ENCODE measurements at places on chromosomes 2 and 18.

DNA sequence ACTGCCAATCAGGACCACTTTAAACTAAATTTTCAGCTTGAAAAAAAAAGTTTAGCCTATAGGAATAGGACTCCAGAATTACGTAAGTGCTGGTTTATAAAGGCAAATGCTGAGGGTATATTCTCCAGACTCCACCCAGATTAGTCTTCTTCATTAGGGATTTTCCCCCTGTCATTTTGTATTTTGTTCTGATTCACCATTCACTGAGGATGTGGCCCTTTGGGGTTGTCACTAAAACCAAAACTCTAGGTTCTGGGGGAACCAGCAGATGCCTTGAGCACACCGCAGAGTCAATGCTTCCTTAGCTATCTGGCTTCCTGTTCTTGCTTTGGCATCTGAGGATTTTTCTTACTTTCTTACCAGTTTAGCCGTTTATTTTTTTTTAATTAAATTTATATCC lies 10.5 kb downstream of the SCYGR4 start:
- no peak for DNase-seq

DNA sequence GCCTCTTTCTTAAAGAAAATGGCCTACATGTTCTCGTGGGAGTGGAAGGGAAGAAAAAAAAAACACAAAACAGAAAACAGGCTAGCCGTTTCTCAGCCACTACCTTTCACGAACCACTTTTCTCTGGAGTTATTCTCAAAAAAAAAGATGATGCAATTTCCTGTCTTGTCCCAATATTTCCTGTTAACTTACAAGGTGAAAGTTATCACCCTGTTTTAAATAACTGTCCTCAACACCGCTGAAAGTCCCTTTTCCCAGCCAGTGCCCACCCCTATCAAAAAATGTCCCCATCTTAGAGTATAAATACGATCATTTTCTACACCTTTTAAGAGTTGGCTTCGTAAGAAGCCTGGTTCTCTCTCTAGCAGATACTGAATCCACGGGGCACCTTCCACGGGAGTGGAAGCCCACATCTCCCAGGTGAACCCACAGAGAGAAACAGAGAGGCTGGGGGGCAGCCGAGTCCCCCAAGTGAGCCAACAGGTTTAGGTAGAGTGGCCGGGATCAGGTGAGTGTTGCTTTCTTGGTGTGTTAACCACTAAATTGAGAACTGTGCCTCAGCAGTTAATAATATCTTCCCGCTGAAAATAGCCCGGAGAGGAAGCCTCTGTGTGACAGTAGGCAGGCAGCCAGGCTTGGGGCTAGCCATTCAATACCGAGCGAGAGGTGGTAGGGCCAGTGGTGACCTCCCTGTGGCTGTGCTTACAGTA lies 15.9 kb downstream of the SMAD7 start:
- no peak for DNase-seq

GRCh38 chr18:49666045-49666775 lies 104.4 kb downstream of the LIPG start:
- no peak for DNase-seq

GRCh38 chr2:226794196-226794661 lies 5.4 kb downstream of the IRS1 start:
- no peak for DNase-seq

- DNase-seq: no peak
These were observed 149.7 kb upstream of the HS6ST1 start for GRCh38 chr2:128468186-128468920.

DNA sequence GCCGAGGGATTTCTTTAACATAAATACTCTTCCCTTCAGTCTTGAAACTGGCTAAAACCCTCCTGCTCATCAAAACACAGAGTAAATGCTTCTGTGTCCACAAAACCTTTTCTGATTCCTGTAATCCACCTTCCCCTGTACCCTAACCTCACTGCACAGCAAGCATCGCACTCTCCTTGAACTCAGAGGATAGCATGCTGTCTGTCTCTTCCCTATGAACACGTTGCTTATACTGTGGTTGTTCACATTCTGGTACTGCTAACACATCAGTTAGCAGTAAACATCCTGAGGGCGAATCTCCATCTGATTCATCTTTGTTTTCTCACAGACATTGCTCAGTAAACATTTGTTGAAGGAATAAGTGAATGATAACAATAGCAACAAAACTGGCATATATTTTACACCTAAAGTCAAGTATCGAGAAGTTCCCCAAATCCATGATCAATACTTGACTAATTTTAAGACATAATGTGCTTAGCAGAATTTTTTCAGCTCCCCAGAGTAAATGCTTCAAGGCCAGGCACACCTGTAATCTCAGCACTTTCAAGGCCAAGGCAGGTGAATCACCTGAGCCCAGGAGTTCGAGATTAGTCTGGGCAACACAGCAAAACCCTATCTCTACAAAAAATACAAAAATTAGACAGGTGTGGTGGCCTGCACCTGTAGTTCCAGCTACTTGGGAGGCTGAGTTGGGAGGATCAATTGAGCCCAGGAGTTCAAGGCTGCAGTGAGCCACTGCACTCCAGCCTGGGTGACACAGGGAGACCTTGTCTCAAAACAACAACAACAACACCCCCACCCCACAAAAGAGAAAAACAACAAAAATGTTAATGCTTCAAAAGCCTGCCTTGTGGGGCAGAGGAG lies 45.6 kb upstream of the LPIN2 start:
- DNase-seq: no peak

DNA sequence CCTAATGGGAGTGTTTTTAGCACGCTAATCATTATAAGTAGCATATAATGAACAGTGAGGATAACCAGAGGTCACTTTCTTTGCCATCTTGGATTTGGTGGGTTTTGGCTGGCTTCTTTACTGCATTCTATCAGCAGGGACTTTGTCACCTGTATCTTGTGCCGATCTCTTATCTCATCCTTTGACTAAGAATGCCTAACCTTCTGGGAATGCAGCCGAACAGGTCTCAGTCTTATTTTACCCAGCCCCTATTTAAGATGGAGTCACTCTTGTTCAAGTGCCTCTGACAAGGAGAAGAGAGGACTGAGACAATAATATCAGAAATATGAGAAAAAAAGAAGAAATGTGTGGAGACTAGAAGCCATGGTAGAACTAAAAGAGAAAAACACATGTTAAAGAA lies 276.4 kb downstream of the TMX3 start:
- no peak for DNase-seq

GRCh38 chr2:228369400-228370031 lies 188.0 kb upstream of the SPHKAP start:
- DNase-seq: no peak

DNA sequence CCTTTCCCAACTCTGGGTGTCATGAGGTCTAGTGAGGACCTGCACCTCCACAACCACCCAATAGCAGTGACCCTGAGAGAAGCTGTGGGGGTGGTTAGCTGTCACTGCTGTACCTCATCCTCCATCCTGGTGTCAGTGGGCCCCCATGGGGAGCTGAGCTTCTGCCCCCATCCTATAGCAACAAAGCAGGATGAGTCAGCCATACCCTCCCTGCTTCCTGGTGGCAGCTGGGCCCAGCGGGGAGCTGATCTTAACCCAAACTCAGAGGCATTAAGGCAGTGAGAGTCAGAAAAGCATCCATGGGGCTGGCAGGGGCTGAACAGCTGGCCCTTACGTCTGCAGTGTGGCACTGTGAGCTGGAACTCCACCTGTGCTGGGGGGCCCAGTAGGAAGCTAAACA lies 247.8 kb upstream of the HDAC4 start:
- DNase-seq: no peak

DNA sequence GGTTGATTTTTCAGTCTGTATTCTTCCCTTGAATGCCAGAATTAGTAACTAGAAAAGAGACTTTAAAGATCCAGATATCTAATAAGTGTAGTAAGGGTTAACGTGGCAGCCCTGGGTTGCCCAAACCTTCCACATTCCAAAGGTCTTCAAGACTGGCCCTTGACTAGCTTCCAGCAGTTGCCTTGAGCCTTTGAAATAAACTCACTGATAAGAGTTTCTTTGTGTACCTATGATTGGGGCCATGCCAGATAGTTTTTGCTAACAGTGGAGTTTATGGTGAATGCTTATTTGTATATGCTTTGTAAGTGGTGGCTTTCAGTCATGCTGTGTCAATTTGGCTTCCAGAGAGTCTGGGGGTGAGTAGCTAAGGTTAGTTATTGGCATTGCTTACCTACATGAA lies 722.3 kb downstream of the RNF144A start:
- no peak for DNase-seq

- DNase-seq: no peak
These were observed 225.0 kb upstream of the HS6ST1 start for GRCh38 chr2:128543646-128544045.

- no peak for DNase-seq
These were observed 9.0 kb downstream of the LRRTM4 start for GRCh38 chr2:77513191-77513590.

- no peak for DNase-seq
These were observed 216.8 kb downstream of the NUP35 start for GRCh38 chr2:183341057-183341456.

GRCh38 chr18:2968606-2969005 lies 44.3 kb downstream of the LPIN2 start:
- DNase-seq: no peak

GRCh38 chr2:72933646-72934151 lies 16.4 kb downstream of the EMX1 start:
- DNase-seq: no peak

DNA sequence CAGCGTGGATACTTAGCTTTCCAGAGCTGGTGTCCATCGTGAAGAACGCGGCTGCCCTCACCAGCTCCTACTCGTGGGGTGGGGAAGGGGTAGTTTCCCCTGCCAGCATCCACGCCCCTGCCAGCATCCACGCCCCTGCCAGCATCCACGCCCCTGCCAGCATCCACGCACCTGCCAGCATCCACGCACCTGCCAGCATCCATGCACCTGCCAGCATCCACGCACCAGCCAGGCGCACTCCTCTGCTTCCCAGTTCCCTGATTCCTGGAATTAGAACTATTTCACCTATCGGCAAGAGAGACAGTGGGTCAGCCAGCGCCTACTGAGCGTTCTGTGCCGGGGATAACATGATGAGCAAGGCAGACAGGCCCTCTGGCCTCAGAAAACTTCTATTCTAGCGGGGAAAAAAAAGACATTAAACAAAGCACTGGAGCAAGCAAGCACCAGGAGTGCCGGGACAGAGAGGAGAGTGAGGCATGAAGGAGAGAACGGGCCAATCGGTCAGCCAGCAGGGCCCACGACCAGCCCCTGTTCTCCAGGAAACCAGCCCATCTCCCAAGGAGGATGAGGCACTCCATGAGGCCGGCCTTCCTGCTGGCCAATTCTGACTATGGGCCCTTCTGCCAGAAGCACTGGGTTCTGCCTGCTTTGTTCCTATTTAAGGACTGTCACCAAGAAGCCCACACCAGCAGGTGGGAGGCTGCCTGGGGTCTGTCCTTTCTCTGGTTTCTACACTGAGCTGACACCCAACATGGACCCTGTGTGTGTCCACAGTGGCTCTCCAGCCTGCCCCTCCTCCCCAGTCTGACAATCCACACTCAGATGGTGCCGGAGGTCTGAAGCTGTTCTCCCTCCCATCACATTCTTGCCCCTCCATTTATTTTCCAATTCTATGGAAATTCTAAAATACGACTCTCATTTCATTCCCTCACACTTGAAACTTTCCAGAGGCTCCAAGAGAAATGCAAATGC lies 78.4 kb upstream of the SALL3 start:
- DNase-seq: no peak

DNA sequence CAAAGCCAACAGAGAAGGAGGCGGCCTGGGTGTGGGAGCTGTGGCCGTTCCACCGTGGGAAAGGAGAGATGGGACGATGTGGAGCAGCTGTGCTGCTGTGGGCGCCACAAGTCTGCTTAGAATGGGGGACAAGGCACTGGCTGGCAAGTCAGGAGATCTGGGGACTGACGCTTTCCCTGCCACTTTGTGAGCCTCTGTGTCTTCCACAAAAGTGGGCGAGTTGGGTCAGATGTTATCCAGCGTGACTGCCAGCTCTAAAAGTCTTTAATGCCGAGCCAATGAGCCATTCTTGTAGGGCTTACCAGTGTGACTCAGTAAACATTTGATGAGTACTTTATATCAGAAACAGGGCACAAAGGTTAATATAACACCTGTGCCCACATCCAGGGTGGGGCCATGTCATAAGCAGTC lies 113.6 kb upstream of the MGAT5 start:
- no peak for DNase-seq

DNA sequence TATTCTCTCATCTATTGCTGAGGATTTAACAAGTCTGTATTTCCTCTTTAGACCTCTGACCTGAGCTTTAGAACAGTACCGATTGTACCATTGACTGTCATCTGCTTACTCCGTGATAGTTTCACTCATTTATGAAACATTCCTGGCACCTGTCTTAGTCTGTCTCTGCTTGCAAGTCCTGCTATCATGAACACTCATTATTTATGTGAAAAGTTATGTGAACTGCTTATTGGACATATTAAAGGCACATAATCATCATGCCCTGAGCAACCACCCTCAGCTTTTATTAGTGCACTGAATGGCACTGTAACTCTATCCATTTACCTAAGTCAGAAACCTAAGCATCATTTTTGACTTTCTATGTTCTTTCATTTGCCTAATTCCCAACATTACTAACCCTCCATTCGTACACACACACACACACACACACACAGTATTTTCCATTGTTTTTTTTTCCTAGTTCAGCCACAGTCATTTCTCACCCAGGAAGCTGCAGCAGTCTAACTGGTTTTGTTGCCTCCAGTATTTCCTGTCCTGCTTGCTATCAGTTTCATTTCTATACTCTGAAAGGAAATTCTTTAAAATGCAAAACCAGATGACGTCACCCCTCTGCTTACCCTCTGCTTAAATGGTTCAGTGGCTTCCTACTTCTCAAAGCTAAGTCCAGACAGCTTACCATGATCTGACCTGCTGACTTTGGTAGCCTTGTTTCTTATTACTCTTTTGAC lies 146.1 kb downstream of the HAUS1 start:
- no peak for DNase-seq

DNA sequence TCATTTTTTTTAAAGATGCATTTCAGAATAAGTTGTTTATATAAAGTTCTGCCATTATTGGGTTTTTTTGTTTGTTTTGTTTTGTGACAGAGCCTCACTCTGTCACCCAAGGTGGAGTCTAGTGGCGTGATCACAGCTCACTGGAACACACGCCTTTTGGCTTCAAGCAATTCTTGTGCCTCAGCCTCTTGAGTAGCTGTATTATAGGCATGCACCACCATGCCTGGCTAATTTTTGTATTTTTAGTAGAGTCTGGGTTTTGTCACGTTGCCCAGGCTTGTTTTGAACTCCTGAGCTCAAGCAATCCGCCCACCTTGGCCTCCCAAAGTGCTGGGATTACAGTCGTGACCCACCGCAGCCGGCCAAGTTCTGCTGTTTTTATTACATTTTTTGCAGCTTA lies 72.3 kb downstream of the R3HDM1 start:
- no peak for DNase-seq

DNA sequence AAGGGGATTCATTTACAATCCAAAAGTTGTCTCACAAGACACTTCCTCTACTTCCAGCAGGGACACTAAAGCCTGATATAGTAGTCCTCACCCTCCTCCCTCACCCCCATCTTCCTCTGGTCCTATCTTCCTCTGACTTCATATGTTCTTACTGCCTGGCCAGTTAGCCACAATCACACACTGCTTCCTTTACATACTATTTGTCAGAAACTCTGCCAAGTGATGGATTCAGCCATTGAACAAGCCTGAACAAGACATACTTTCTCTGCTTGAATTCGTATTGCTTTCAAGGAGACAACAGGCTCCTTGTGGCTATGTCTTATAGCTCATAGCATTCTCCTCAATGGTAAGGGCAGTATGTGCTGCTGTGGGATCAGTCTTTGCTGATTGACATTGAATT lies 672.2 kb downstream of the BCL11A start:
- DNase-seq: no peak

- no peak for DNase-seq
These were observed 5.5 kb downstream of the ARL6IP6 start for GRCh38 chr2:152723918-152724317.

- DNase-seq: no peak
These were observed 175.3 kb downstream of the RAB3GAP1 start for GRCh38 chr2:135227386-135227785.

All from T-helper 2 cell (primary cell).